MCF 10A (cell line): ENCODE measurements at places on chromosomes 2 and 18. TPM values are rescaled to one million over a fixed set of nuclear protein-coding genes. Genes with fewer than 3 reads are reported as not detected.

The GAL3ST2 gene
- total RNA-seq = 0.37 TPM in 1 of 2 replicates, not detected in the other

The LYG1 gene
- 0.42 and 1.2 TPM in 2 replicates for total RNA-seq

The ALPG gene
- not detected in 2 replicates for total RNA-seq

The ARL4C gene
- total RNA-seq = 3.5 and 6.4 TPM in 2 replicates

DNA sequence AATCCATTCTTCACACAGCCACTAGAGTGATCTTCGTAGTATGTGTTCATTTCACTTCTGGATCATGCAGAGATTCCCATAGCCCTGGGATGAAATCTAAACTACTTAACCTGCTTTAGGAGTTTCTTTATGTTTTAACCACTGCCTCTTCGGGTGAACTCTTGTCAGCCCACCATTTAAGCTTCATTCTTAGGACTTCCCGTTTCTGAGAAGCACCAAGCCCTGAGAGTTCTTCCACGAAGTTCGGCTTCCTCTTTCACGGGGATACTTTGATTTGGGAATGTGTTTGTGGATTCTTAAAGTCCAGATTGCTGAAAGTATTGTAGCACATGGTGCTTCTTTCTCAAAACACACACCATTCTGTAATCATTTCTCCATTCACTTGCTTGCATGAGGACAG is 205.0 kb downstream of the UBE2E3 start:
- H3K4me1 ChIP-seq = no peaks in the 10 kb centered on the region
- no peaks in the 10 kb centered on the region for H3K36me3 ChIP-seq
- no peak overlapping the region for H3K27ac ChIP-seq
- H3K27me3 ChIP-seq = no peaks in the 10 kb centered on the region
- H3K4me3 ChIP-seq = no peak overlapping the region
- no peak for DNase-seq

- no peak overlapping the region for H3K4me3 ChIP-seq
- no peaks in the 10 kb centered on the region for H3K4me1 ChIP-seq
- no peaks in the 10 kb centered on the region for H3K27me3 ChIP-seq
- H3K27ac ChIP-seq = no peak overlapping the region
- no peak for DNase-seq
- no peaks in the 10 kb centered on the region for H3K36me3 ChIP-seq
Measured at GRCh38 chr2:230144355-230144754, 75.4 kb downstream of the SP110 start.

DNA sequence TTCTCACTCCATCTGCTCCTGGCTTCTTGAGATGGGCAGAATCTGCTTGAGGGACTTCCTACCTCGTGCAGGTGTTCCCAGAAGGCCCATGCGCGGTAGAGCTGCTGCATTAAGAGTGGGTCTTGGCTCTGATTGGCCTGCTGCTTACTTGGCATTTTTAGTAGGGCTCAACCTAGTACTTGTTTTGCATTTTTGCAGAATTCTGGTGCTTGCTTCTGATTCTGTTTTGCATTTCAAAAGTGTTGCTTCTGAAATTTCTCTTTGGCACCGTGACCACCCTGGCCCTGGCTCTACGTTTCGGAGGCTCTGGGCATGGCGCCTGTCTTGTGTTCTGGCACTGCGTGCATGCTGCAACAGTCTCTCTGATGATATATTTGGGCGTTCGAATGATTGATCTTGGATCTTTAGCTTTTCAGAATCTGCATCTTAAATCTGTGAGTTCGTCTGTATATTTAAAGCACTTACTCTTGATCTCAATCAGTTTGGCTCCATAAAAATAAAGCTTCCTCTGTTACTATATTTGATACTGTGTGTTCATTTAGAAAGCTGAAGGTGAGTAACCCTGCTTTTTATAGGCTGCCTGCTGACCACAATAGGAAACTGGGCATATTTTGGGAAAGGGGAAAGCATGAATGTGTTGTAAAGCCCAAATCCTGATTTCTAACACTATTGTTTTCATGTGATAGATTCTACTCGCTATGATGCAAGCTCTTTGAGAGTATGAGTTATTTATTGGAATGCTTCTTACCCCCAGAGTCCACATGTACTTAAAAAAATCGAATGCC is 22.2 kb downstream of the EFR3B start:
- no peaks in the 10 kb centered on the region for H3K36me3 ChIP-seq
- H3K27me3 ChIP-seq = peaks cover 21% of the 10 kb centered on the region
- H3K4me3 ChIP-seq = no peak overlapping the region
- no peaks in the 10 kb centered on the region for H3K4me1 ChIP-seq
- no peak for DNase-seq
- no peak overlapping the region for H3K27ac ChIP-seq

DNA sequence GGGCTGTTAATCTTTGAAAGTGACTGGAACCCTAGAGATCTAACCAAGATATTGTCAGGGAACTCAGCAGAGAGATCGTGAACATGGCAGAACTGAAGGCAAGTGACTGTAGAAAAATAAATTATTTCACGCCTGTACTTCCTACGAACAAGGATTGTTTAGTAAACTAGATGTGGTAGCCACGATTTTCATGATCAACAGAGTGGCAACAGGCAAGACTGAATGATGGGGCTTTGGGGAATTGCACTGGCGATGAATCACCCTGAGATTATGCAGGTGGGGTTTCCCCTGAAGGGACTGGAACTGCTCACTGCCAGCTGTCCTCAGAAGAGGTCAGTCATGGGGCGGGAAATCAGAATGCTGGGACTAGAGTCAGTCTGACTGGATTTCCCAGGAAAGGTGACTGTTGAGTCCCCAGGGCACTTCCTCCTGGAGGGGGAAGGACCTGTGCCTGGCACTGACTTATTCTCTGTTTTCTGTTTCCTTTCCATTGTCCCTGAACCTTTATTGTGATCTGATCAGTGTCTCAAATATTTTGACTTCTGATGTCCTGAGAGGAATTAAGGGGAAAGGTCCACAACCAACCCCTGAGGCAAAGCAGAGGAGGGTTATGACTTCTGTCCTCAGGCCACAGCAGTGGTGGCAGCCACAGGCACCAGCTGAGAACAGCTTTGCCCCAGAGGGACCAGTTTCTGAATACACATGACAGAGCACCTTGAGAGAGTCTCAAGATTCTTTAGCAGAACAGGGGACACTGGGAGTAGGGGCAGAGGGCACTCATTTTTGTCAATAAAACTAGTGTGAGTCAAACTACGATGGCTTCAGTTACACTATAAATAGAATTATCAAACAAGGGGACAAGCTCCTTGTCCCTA is 70.0 kb downstream of the NAB1 start:
- no peaks in the 10 kb centered on the region for H3K36me3 ChIP-seq
- peaks cover 20% of the 10 kb centered on the region for H3K4me1 ChIP-seq
- H3K4me3 ChIP-seq = no peak overlapping the region

GRCh38 chr18:63314062-63314790 is 5.3 kb downstream of the BCL2 start:
- DNase-seq = no peak
- peaks cover 14% of the 10 kb centered on the region for H3K4me1 ChIP-seq
- no peaks in the 10 kb centered on the region for H3K27me3 ChIP-seq
- no peak overlapping the region for H3K27ac ChIP-seq
- no peak overlapping the region for H3K4me3 ChIP-seq

GRCh38 chr18:6255886-6256285 is 158.8 kb downstream of the L3MBTL4 start:
- DNase-seq = no peak
- peaks cover 11% of the 10 kb centered on the region for H3K27me3 ChIP-seq

- H3K36me3 ChIP-seq = peaks cover 89% of the 10 kb centered on the region
- no peak overlapping the region for H3K4me3 ChIP-seq
- peaks cover 5% of the 10 kb centered on the region for H3K4me1 ChIP-seq
- no peak for DNase-seq
- H3K27me3 ChIP-seq = no peaks in the 10 kb centered on the region
- no peak overlapping the region for H3K27ac ChIP-seq
Measured at GRCh38 chr18:69998523-69998987, 50.9 kb upstream of the CD226 start.

- no peaks in the 10 kb centered on the region for H3K36me3 ChIP-seq
- no peaks in the 10 kb centered on the region for H3K4me1 ChIP-seq
- H3K27ac ChIP-seq = no peak overlapping the region
Measured at GRCh38 chr2:205273148-205273547, 409.2 kb upstream of the NRP2 start.

- DNase-seq = no peak
- H3K4me3 ChIP-seq = no peak overlapping the region
- no peaks in the 10 kb centered on the region for H3K27me3 ChIP-seq
- peaks cover 30% of the 10 kb centered on the region for H3K4me1 ChIP-seq
- H3K27ac ChIP-seq = peak overlapping the region; percentile 79
- H3K36me3 ChIP-seq = no peaks in the 10 kb centered on the region
Measured at GRCh38 chr18:23282437-23282781, 147.1 kb downstream of the CABLES1 start.

GRCh38 chr2:50395605-50396297 is 636.2 kb downstream of the NRXN1 start:
- DNase-seq = no peak
- no peak overlapping the region for H3K4me3 ChIP-seq
- H3K36me3 ChIP-seq = no peaks in the 10 kb centered on the region
- H3K27ac ChIP-seq = no peak overlapping the region
- H3K27me3 ChIP-seq = peaks cover 33% of the 10 kb centered on the region
- H3K4me1 ChIP-seq = no peaks in the 10 kb centered on the region

- H3K36me3 ChIP-seq = peaks cover 45% of the 10 kb centered on the region
- no peaks in the 10 kb centered on the region for H3K27me3 ChIP-seq
- H3K4me3 ChIP-seq = no peak overlapping the region
- peak; percentile 8 for DNase-seq
- no peaks in the 10 kb centered on the region for H3K4me1 ChIP-seq
- H3K27ac ChIP-seq = no peak overlapping the region
Measured at GRCh38 chr2:3450385-3451010, 68.8 kb downstream of the ADI1 start.

DNA sequence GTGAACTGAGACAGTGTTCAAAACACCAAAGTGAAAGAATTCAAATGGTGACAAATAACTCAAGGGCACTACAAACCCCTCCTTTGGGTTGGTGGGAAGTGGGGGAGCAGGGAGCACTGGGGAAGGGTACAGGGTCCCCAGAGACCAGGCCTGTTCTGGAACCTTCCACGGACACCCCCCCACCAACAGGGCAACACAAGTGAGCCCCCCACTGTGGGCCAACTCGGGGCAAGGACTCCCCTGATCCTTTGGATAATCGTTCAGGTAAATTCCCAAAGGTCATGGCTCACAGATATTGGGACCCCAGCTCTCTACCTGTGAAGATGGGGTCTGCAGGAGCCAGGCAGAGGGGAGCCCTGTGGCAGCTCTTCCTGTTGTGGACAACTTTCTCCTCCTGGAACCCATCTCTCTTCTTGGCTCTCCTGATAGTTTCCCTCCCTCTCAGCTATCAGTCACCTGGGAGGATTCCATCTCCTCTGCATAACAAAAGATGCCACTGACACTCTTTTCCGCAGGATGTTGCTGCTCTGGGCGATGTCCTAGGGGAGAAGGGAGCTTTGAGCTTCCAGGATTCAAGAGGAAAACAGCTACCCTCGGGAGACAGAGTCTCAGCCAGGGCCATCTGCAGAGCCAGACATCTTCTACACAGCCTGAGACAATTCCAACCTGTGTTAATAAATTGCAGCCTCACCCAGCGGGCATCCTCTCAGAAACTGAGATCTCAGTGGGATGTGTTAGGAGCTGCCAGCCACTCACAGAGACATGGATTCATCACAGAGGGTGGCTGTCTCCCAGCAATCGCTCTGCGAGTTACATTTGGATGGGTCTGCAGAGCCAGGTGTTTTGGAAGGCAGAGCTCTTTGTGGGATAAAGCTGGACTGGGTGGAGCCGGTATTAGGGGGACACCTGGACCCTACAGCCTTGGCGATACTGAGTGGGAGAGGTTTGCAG is 35.4 kb downstream of the MBP start:
- no peak overlapping the region for H3K4me3 ChIP-seq
- no peaks in the 10 kb centered on the region for H3K27me3 ChIP-seq
- peaks cover 20% of the 10 kb centered on the region for H3K4me1 ChIP-seq

DNA sequence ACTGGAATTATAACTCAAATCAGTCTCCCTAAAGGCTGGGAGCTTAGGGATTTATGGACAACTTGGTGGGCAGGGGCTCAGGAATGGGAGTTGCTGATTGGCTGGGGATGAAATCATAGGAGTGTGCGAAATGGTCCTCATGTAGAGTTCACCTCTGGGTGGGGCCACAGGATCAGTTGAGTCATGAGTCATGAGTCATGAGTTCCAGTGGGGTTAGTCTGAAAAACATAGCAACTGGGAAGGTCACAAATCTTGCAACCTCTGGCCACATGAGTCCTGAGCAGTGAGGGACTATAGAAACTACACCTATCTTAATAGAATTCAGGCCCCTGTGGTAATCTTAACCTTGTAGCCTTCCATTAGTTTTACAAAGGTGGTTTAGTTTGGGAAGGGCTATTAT is 383.3 kb downstream of the RBM43 start:
- no peak overlapping the region for H3K4me3 ChIP-seq
- H3K36me3 ChIP-seq = no peaks in the 10 kb centered on the region
- H3K27me3 ChIP-seq = no peaks in the 10 kb centered on the region

GRCh38 chr2:241760301-241760771 is 16.3 kb upstream of the GAL3ST2 start:
- no peaks in the 10 kb centered on the region for H3K4me1 ChIP-seq
- H3K27ac ChIP-seq = no peak overlapping the region
- H3K27me3 ChIP-seq = no peaks in the 10 kb centered on the region

GRCh38 chr2:84494070-84494469 is 22.2 kb upstream of the DNAH6 start:
- H3K27me3 ChIP-seq = no peaks in the 10 kb centered on the region
- no peaks in the 10 kb centered on the region for H3K36me3 ChIP-seq
- no peak for DNase-seq
- H3K4me3 ChIP-seq = no peak overlapping the region
- no peak overlapping the region for H3K27ac ChIP-seq
- peaks cover 21% of the 10 kb centered on the region for H3K4me1 ChIP-seq

GRCh38 chr2:20668451-20668850 is 1.5 kb downstream of the GDF7 start:
- no peaks in the 10 kb centered on the region for H3K4me1 ChIP-seq
- peaks cover 13% of the 10 kb centered on the region for H3K36me3 ChIP-seq
- no peak overlapping the region for H3K4me3 ChIP-seq

DNA sequence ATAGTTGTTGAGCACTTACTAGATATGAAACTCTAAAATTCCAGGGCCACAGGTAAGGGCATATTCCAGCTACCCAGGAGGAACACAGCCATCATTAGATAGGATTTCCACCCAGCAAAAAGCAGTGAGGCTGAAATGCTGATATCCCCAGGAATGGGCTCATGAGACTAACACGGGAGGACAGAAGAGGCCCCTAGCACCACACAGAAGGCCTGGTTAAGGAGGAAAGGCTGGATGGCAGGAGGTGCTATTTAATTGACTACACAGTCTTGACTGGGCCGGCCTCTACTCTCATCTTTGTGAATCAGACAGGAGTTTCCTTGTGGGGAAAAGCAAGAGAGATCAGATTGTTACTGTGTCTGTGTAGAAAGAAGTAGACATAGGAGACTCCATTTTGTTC is 61.7 kb downstream of the MRPL35 start:
- no peak for DNase-seq
- no peaks in the 10 kb centered on the region for H3K27me3 ChIP-seq
- H3K4me1 ChIP-seq = no peaks in the 10 kb centered on the region
- no peaks in the 10 kb centered on the region for H3K36me3 ChIP-seq
- H3K4me3 ChIP-seq = no peak overlapping the region
- no peak overlapping the region for H3K27ac ChIP-seq
